ENCODE measurements at places on chromosomes 5 and 9.
A peak's percentile ranks its signal among the peaks of the same experiment; 100 is the strongest.

DNA sequence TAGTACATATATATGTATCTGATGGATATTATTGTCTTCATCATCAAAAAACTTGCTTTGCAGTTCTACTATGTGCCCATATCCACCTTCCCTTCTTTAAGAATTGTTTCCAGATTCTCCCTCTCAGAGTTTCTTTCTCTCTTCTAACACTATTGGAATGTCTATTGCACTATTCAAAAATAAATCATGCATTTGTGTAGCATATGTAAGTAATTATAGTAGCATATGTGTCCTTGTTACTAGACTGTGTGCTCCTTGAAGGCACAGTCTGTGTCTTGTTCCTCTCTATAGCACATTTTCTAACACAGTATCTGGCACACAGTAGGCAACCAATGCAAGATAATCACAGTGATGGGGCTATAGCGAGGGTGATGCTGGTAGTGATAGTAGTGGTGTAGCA lies 43.4 kb upstream of the TRIM32 start:
- no peak for DNase-seq

DNA sequence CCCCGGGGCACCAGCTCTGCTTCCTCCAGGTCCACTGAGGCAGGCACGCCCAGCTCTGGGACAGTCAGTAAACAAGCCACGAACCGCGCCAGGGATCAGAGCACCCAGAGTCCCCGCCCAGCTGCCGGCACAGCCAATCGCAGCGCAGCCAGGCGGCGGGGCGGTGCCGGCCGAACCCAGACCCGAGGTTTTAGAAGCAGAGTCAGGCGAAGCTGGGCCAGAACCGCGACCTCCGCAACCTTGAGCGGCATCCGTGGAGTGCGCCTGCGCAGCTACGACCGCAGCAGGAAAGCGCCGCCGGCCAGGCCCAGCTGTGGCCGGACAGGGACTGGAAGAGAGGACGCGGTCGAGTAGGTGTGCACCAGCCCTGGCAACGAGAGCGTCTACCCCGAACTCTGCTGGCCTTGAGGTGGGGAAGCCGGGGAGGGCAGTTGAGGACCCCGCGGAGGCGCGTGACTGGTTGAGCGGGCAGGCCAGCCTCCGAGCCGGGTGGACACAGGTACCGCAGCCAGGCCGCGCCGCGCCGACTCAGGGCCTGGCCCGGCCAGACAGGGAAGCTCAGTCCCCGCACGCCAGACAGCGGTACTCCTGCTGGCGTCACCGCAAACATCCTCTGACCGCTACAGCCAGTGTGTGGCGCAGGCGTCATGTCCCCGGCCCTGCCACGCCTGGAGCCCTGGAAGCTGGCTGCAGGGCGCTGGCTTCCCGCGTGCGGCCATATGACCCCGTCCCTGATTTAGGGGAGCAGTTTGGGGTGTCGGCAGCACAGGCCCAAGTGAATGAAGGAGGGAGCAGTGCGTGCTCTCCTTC lies at the start of gene CTSL:
Gene CTSL, plus strand, starts transcription at position 220 of the 810 bp plus-strand sequence. CDS start 1,485 bp downstream, outside the sequence.
- DNase-seq: peak; percentile 43

DNA sequence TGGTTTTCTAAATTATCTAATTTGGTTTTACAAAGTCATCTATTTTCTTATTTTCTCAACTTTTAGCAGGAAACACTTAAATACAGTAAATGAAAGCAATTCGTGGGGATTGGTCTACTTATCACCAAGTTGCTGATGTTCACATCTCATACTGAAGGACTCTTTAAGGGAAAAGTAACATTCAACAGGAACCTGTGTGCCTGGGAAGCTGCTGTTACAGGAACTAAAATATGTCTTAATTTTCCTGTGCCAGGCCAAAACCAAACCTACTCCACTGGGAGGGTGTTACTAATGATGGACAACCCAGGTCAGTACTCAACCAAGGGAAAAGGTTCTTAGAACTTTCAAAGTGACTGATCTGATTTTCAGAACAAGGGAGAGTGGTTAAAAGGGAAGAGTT lies 5.3 kb downstream of the ISCA1 start:
- no peak for DNase-seq

DNA sequence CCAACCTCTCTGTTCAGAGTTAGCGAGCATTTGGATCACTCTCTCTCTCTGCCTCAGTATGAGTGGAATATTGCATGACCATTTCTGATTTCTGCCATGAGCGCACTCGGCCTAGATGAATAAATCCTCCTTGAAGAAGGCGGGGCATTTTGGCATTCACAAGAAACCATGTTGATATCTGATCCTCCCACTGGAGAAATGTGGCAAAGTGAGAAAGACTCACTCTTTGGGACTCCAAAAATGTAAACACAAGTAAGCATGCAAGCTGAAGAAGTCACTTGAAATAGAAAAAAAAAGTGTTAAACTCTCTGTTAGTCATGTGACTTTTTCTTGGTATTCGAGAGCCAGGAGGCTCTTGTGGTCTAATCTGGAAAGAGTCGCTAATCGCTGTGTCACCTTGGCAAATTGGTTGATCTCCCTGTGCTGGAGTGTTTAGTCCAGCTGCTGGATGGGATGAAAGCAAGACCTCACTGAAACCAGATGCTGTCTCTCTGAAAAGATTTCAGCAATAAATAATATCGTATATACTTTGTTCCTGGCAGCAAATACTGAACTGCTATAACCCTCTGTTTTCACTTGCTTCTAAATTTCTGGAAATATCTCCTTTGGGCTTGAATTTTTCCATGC lies 95.5 kb downstream of the GHR start:
- no peak for DNase-seq

DNA sequence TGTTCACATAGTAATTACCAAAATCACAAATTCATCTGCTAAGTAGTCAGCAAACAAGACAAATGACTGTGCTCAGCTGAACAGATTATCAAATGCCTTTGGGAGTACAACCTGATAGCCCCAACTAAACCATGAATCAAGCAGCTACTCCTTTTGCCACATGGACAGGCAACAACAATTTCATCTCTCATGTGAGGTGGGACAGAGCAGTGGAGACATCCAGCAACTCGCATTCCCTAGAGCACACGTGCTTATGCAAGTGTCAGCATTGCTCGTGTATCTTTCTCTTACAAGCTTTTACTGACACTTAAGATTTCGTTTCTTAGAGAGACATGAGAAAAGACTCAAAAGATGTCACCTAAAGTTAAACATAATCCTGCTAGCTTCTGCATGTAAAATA lies 42.7 kb upstream of the PPP2R2B start:
- no peak for DNase-seq

GRCh38 chr9:1049641-1050040 lies 516 bp upstream of the DMRT2 start:
- no peak for DNase-seq

GRCh38 chr9:14025741-14026140 lies 288.2 kb downstream of the NFIB start:
- no peak for DNase-seq

DNA sequence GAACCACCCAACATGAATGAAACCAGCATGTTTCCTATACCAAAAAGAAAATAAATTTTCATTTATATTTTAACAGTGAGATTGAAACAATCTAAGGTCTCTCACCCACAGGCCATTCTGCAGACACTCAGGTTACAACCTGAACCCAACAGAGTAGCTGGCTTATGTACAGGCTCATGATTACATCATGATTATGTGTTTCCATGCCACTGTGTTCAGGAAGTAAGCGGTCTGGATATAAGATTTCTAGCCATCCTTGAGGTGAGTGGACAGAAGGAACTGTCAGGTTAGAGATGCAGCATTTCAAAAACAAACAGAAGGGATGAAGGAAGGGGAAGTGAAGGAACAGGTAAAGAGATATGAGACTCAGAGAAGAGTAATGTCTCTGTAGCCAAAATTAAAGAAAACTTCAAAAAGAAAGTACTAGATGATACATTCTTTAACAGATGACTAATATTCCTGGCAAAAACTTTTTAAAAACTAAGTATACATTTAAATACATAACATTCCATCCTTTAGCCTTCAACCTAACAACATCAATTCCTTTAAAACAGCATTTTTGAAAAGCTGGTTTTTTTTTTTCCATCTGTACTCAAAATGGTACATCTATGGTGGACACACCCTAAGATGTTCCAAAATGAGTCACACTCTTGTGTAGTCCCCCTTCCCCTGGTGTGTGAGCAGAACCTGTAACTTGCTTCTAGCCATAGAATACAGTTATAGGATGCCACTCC lies 119.8 kb downstream of the LPAR1 start:
- no peak for DNase-seq

GRCh38 chr9:28774433-28775235 lies 1201.4 kb upstream of the C9orf72 start:
- DNase-seq: no peak

GRCh38 chr5:158897444-158898160 lies 202.1 kb downstream of the EBF1 start:
- DNase-seq: no peak

DNA sequence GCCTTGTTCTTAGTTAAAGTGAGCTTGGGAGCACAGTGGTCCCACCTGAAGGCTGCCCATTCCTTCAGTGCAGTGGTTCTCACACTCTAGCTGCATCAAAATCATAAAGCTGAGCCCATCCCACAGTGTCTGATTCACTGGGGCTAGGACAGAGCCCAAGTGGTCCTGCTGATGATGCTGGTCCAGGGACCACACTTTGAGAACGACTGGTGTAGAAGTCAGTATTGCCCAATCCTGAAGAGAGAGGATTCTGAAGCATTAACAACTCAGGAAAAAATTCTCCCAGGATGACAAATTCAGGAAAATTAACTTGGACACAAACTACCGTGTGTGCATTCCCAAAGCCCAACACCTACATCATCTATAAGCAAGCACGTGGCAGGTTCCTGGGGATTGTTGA lies 176.2 kb downstream of the GABBR2 start:
- DNase-seq: no peak

DNA sequence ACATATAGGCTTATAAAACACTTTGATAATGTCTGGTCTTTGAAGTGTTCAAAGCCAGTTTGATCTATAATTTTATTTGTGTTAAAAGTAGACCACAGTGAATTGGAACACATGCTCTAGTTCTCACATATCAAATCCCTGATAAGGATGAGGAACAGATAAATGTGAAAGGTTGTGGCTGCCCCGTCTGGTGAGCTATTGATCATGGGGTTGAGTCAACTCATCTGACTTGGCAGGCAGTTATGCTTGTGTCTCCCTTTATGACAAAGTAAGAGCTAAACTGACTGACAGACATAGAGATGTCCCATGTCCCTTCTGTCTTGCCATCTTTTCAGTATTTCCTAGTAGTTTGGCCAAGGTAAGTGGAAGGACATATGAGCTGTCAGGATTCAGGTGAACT lies 2.9 kb upstream of the ERMP1 start:
- DNase-seq: no peak

GRCh38 chr5:91179018-91179417 lies 204.1 kb downstream of the ARRDC3 start:
- no peak for DNase-seq

GRCh38 chr5:155252717-155253116 lies 239.2 kb downstream of the KIF4B start:
- no peak for DNase-seq

DNA sequence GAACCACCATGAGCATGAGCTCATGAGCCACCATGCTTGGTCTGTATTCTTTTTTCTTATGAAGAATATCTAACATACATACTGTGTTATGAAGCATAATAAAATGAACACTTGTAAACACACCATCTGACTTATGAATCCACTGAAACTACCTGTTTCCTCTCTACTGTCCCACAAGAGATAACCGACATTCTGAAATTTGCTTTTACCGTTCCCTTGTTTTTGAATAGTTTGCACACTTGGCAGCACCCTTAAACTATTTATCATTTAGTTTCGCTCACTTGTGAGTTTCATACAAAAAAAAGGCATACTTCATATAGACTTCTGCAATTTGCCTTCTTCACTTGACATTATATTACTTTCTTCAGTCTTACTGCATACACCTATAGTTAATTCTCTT lies 8.9 kb downstream of the LARS1 start:
- DNase-seq: no peak

- no peak for DNase-seq
Observed at GRCh38 chr5:127280491-127281220, 9.9 kb upstream of the MEGF10 start.

GRCh38 chr5:149425729-149426128 lies 46.6 kb upstream of the IL17B start:
- no peak for DNase-seq

DNA sequence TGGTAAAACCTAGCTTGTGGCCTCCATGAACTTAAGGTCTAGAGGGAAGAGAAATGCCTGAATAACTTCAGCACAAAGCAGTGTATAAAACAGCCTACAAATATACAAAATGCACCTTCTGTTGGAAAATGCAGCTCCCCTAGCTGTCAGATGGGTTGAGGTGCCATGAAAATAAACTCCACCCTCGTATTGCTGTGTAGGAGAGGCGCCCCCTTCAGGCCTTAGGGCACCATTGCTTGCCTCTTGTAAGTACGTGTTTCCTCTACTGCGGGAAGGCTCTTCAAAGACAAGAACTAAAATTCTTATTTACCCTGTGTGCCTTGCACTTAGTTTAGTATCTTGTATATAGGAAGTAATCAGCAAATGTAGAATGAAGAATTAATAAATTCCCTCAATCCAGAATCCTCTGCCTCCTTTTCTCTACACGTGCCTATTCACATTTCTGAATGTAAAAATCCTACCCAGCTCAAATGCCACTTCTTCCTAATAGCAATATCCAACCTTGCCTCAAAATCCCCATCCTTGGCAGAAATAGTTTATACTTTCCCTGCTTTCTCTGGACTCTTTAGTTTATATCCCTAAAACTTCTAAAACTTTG lies 393.7 kb upstream of the PDE4D start:
- DNase-seq: no peak

GRCh38 chr9:90515510-90515909 lies 127.1 kb downstream of the DIRAS2 start:
- DNase-seq: no peak

GRCh38 chr5:133827011-133827410 lies 141.4 kb downstream of the C5orf15 start:
- no peak for DNase-seq

DNA sequence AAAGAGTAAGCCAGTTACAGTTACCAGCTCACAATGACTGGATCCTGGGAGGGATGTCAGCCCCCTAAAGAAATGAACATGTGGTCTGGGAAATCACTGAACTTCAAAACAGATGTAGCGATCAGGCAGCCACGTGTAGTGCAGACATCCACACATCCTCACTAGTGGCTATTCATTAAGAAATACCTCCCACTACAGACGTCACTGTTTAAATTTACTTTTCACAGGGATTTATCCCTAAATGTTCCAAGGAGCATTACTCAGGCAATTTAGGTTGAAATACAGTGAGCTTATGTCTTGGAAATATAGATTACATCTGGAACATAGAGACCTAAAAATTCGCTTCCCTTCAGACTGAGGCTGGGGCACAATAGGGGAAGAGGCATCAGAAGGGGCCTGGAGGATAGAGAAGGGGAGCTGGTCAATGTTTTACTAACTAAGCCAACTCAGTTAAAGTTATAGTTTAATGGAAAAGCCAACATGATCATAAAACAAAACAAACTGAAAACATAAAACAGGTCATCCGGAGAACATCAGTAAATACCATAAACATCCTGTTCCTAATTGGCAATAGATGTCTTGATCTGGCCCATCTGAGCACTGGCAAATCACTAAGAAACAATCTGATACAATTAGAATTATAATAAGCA lies 92.3 kb downstream of the FANCC start:
- DNase-seq: no peak

GRCh38 chr5:34695275-34696027 lies 39.3 kb downstream of the RAI14 start:
- DNase-seq: no peak

- DNase-seq: no peak
Observed at GRCh38 chr5:57693488-57694305, 211.1 kb upstream of the ACTBL2 start.

Measured in T-helper 1 cell (primary cell).